ENCODE measurements at places on chromosomes 2 and 18.

DNA sequence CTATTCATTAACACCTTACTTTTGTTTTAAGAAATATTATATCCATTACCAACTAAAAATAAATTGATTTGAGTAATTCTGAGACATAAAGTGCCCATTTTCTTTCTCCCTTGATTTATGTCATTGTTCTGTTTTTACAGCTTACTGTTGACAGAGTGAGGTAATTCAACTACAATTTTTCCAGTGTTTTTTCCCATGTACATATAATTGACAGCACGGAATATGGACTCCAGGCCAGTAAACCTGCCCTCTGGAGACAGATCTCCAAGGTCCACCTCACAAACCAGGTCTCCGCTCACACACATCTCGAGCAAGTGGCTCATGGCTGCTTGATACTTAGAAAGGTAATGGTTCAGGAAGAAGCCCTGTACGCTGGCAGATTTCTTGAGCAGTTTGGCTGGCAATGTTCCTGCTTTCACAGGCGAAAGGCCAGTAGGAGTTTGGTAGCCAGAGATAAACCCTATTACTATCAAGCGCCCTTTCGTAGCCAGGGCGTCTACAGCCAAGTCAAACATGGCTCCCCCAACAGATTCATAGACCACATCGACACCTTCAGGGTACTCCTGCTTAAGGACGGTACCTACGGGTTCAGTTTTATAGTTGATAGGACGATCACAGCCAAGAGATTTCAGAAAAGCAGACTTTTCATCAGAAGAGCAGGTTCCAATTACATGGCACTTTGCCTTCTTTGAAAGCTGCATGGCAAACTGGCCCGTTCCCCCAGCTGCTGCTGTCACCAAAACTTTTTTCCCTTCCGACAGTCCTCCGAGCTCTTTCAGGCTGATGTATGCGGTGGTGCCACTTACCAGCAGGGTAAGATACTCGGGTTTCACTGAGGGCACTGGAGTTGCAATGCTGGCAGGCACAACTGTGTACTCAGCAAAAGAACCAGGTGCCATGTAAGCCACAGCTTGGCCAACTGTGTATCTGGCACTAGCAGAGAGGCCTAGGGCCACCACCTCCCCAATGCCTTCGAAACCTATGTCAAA, 7.4 kb downstream of the PTGR3 start:
- no peak for DNase-seq

GRCh38 chr18:59640721-59641120, 56.5 kb downstream of the CCBE1 start:
- DNase-seq = no peak

DNA sequence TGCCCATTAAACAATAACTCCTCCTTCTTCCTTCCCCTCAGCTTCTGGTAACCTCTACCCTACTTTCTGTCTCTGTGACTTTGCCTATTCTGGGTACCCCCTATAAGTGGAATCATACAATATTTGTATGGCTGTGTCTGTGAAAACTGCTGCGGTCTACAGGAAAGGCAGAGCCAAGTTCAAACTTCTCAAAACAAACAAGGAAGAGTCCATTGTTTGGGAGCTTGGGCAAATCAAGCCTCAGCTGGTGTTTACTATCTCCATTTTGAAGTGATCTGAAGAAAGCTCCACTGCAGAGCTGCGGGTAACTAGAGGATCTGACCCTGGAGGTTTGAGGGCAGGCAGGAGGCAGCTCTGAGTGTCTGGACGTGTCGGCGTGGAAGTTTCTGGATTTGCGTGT, 48.6 kb upstream of the DAPL1 start:
- DNase-seq = no peak

GRCh38 chr2:197311421-197312033, 947 bp upstream of the ANKRD44 start:
- peak; percentile 34 for DNase-seq

DNA sequence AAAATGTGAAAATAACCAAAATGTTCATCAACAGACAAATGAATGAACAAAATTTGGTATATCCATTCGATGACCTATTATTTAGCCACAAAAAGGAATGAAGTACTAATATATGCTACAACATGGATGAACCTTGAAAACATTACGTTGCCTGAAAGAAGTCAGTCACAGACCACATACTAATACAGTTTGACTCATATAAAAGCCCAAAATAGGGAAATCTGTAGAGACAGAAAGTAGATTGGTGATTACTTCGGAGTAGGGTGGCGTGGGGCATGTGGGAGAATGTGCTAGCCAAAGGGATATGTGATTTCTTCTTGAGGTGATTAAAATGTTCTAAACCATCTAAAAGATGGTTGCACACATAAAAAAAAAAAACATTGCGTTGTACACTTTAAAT, 44.2 kb upstream of the PPM1B start:
- DNase-seq = no peak

GRCh38 chr18:77103187-77103850, 29.3 kb downstream of the MBP start:
- DNase-seq = no peak

- DNase-seq = no peak
Observed at GRCh38 chr2:233772583-233772982, 5.5 kb upstream of the MROH2A start.

DNA sequence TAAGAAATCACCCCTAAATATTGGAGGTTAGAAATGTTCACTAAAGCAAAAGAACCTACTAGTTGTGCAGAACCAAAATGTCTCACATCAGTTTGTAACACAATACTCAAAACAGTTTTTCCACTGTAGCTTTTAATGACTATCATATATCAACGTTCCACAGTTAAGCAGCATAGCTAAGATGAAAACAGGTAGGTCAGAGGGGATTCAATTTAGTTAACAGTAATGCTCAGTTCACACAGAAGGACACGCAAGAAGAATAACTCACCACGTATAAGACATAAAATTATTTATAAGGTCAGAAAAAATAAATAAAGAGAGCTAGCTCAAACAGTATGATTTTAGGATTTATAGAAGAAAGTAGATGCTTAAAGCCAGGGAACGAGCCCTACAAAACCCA, 118.9 kb upstream of the CCDC150 start:
- no peak for DNase-seq

DNA sequence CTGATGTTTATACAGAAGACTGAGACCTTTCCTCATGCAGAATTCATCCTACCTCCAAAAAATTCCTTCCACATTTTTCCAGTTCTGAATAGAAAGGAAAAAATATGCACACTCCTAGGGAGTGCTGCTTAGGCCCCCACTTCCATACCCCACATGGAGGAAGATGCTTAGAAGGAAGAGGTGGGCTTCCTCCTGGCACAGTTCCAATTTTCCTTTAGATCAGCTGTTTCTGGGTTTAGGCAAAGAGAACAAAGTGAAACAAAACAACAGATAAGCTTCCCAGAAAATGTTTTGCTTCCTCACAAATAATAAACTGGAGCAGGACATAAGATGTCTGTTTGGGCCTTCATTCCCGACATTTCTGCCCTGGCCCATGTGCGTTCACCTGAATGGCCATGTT, 172.6 kb downstream of the PRPF40A start:
- no peak for DNase-seq

DNA sequence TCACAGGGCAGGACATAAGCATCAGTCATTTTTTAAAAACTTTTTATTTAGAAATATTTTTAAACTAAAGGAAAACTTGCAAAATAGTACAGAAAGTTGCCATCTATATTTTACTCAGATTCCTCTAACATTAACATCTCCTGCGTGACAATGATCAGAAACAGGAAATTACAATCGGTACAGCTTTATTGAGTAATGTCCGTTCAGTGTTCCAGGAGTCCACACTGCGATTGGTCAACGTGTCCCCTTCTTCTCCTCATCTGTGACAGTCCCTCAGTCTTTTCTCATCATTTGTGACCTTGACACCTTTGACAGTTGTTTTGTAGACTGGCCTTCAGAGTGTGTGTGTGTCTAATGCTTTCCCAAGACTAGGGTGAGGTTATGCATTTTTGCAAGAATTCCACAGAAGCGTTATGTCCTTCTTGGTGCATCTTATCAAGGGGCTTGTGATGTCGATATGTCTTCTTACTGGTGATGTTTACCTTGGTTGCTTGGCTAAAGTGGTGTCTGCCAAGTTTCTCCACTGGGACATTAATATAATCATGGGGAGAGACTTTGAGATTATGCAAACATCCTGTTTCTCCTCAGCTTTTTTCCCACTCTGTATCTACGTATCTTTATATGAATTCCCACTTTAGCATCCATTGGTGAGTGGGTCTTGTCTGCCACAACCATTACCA, 21.4 kb upstream of the TMEM177 start:
- no peak for DNase-seq

- no peak for DNase-seq
Observed at GRCh38 chr2:187424146-187424545, 23.9 kb downstream of the CALCRL start.

DNA sequence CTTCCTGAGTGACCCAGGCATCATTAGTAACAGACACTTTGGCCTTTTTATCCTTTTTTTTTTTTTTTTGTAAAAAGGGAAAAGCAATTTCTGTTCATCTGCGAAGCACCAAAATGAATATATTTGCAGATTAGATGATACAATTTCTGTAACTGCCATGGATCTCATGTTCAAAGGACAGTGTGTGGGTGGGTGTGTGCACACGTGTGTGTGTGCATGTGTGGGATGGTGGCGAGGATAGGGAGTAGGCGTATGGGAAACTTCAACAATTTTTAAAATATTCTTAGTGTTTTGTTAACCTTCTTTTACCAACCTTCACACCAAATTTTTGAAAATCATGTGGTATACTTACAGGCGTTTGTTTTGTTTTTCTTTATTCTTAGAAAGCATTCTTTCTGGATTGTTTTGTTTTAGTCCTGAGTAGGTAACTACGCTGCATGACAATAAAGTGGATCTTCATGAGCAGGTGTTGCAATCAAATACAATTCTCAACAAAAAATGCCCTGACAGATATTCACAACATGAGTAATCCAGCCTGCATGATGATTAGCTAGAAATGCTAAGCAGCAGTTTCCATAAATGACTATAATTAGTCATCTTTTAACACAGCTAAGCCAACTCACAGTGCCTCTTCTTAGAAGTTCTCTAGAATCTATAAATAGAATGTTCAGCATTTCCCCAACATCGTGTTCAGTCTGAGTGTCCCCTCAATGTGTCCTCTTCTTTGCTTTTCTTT, 53.5 kb upstream of the RMDN2 start:
- DNase-seq = peak; percentile 92

GRCh38 chr18:1092228-1092627, 187.6 kb downstream of the ADCYAP1 start:
- no peak for DNase-seq

DNA sequence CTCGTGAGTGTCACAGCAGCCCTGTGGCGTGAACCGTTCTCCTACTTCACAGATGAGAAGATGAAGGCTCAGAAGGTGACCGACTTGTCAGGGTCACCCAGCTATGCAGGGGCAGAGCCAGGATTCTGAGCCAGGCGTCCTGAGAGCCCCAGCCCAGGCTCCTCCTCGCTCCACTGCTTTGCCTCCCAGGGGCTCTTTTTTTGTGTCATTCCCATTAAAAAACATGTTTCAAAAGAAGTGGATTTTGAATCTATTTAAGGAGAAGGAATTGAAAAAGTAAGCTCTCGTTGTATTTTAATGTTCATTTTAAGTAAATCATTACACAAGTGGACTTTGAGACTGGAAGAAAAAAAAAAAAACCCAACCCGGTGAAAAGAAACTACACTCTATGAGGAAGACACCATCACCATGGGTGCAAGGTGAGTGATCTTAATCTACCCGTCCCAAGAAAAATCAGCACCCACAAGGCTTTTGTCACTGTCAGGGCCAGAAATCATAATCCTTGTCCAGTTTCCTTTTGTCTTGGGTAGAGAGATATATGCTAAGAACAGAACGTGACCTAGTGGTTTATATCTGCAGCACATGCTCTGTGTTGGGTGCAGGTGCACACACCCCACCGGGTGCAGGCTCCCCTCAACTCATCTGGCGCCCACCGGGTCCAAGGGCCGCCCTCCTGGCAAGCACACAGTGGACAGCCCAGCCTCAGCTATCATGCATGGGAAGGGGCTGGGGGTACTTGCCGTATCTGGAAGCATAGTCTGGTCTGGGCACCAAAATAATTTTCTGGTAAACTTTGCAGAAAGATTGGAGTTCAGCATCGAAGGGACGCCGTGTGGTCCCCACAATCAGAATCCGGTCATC, 73.5 kb upstream of the ASB18 start:
- no peak for DNase-seq

DNA sequence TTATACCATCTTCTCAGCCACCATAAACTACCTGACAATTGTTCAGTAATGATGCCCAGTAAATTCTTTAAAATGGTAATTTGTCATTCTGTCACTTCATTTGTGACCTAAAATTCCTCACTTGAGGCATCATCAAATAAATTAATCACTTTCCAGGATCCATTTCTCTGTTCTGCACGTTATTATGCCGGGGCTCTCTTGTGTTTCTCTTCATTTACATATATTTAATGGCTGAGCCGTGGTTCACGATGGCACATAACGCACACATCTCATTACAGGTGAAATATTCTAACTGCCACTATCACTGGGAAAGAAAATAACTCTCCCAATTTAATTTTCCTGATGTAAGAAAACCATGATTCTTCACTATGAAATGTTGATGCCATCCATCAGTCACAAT, 529.6 kb downstream of the NR4A2 start:
- no peak for DNase-seq

- DNase-seq = no peak
Observed at GRCh38 chr2:70991142-70991541, 3.5 kb downstream of the TEX261 start.

DNA sequence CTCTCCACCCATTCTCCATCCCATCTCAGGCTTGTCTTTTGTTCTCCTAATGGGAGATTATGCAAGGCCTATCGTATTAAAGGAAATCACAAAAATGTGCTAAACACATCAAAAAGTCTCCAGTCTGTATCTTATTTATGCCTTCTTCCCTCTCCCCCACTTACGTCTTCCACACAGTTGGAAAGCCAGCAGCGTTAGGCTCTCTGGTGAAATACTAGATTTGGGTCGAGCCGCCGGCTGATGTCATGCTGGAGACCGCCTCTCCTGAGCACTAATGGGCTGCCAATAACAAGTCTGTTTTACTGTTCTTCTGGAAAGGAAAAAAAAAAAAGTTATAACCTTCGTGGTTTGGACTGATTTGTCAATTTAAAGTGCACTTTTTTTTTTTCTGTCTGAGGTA, 182.7 kb upstream of the SIX2 start:
- no peak for DNase-seq

DNA sequence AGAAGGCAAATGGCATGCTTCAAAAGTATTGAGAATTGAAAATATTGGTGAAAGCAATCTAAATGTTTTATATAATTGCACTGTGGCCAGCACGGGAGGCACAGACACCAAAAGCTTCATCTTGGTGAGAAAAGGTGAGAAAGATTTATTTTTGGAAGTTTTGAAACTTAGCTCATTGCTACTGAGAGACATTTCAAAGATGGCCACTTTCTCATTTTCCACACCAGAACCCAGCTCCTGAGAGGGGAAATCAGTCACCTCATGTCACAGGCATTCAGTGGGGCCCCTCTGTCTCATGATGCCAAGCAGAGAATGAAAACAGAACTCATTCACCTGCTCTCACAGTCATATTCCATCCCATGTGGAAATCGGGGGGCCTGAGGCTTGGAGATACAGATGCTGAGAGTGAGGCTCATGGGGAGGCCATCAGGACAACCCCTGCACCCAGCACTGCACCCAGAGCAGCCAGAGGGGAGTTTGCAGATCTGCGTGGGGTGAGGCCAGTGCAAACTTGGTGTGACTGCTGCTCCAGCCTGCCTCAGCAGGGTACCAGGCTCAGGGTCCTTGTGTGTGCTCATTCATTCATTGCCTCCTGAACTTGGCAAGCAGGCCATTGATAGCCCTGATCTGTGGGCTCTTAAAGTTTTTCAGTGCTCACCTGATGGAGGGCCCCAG, 31.4 kb downstream of the IL18R1 start:
- no peak for DNase-seq

All from activated CD4-positive, alpha-beta T cell treated with anti-CD3 and anti-CD28 coated beads, Interleukin-10, Interleukin-2, amounts not matched to agents 100 ng/mL and 50 ng/mL, durations not matched to agents 16 hours and 8 hours (primary cell).